ENCODE measurements at places on chromosomes 11 and 22.

GRCh38 chr11:119590651-119591351 is 138.2 kb downstream of the NECTIN1 start:
- DNase-seq = no peak

GRCh38 chr11:100686476-100687053 is 523 bp upstream of the ARHGAP42 start:
- no peak for DNase-seq

GRCh38 chr11:24157316-24157715 is 339.5 kb upstream of the LUZP2 start:
- DNase-seq = no peak

GRCh38 chr11:73852049-73852448 is 24.6 kb downstream of the COA4 start:
- no peak for DNase-seq

DNA sequence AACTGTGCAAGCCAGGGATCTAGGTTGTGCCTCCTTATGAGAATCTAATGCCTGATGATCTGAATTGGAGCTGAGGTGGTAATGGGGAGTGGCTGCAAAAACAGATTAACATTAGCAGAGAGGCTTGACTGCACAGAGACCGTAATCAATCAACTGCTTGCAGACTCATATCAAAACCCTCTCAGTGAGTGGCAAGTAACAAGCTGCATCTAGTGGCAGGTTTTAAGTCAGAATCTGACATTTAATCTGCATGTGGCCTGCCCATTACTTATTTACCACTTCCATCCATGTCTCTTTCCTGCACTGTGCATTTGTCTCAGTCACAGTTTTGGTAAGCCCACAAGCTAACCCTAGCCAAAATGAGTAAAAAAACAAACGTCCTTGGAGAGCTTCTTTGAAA is 11.2 kb downstream of the C11orf58 start:
- no peak for DNase-seq

- DNase-seq = no peak
These were observed 36.9 kb downstream of the CHRDL2 start for GRCh38 chr11:74694136-74694930.

DNA sequence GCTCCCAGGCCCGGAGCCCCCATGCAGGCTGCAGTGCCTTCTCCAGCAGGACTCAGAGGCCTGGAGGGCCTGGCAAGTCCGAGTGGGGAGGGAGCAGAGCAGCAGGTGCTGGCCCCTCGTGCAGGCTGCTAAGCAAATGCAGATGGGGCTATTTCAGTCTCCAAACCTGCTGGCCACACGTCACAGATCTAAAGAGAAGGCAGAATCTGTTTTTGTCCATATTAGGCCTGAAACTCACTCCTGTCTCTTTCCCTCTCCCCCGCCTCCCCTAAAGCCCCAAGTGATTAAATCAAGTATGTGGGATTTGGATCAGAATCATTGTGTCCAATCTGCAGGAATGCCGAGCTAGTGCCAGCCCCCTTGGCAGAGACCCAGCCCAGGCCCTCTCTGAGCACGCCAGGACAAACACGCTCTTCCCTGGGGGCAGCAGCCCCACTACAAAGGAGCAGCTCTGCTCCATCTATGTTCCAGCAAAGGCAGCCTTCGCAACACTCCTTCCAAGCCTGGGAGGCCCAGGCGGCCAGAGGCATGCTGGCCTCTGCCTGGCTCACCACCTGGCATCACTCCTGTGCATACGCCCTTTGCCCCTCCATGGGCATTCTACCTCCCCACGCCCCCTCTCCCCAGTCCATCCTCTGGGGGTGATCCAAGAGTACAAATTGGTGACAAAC is 26.5 kb downstream of the RPL27A start:
- no peak for DNase-seq
